Stimulated activated naive CD4-positive, alpha-beta T cell treated with Interleukin-2 at 50 U/mL for 16 hours (primary cell): ENCODE measurements at places on chromosomes 7 and 10.

DNA sequence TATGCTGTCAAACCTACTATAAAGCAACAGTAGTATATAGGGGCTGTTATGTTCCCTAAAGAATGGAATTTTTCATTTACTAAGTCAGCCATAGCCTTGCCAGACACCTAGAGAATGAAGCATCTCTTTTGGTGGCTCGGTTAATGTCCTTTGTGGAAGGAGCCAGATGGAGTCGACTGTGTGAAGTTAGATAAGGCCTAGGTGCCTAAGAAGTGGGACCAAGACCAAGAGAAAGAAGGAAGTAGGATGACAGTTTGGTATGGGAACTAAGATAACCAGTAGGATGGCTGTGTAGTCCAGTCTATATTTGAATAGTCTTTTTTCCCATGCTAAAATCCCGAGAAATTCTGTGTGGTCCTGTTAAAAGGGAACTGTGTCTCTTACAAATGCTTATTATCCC, 62.2 kb downstream of the REEP3 start:
- DNase-seq: no peak

DNA sequence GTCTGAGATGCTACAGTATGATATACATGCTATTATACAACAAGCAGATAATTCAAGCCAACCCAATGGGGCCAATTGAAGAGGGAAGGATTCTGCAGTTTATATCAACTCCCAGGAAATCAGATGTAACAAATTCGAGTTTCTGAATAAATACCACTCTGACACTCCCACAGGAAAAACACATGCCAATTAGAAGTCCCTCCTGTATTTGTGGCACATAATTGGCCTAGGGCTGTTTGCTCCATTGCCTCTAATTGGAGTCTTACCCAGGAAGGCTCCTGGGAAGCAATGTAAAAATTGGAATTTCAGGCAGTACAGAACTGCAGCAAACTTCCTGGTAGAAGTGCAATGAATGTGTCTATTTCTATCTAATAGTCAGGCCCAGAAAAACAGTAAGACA, 4.7 kb downstream of the PPA1 start:
- no peak for DNase-seq

GRCh38 chr10:55550236-55550635, 749.2 kb upstream of the PCDH15 start:
- DNase-seq: no peak

GRCh38 chr7:37205451-37205850, 243.2 kb downstream of the ELMO1 start:
- no peak for DNase-seq

DNA sequence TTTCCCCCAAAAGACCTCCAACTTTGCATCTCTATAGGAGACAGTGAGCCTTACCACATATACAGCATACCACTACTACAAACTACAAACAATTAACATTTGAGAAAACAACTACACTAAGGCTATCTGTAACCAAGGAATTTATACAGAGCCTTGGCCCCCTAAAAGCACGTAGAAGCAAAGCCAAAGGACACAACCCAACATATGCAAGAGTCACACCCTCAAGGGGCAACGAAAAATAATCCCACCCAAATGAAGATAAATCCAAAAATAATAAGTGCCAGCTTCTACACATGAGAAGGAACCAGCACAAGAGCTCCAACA, 149.5 kb downstream of the ZEB1 start:
- no peak for DNase-seq

GRCh38 chr10:72228318-72228751, 12.3 kb upstream of the ASCC1 start:
- no peak for DNase-seq

GRCh38 chr7:93890041-93890463, 501 bp downstream of the TFPI2 start:
- no peak for DNase-seq

- no peak for DNase-seq
Measured at GRCh38 chr7:22564511-22565045, 64.6 kb upstream of the STEAP1B start.

DNA sequence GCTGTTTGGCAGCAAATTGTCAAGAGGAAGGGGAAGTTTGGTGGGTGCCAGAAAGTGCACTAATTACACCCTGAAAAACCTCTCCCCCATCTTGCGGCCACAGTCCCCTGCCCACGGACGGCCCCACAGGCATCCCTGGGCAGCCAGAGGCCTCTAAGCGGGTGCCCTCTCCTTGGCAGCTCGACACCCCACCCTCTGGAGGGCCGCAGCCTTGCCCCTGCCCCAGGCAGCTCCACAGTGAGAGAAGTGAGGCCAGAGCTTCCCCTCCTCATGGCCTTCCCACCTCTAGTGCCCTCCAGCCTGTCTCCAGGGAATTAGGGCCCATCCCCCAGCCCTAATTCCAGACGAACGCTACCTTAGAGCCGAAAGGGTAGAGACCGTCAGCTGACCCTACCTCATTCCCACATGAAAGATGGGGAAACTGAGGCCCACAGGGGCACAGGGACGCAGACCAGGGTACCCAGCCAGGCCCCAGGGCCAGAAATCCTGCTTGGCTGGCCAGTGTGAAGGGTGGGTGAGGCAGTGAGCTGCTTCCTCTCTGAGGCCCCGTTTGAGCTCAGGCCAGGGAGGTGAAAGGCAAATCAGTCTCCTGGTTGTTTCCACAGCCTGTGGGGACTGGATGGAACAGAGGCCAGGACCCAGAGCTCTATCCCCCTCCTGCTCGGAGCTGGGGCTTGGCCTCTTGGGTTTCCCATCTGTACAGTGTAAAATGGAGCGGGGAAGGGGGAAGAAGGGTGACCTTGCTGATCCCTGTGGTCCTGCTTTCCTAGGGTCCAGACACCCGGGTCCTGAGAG, 10.0 kb downstream of the ZCCHC24 start:
- DNase-seq: no peak

DNA sequence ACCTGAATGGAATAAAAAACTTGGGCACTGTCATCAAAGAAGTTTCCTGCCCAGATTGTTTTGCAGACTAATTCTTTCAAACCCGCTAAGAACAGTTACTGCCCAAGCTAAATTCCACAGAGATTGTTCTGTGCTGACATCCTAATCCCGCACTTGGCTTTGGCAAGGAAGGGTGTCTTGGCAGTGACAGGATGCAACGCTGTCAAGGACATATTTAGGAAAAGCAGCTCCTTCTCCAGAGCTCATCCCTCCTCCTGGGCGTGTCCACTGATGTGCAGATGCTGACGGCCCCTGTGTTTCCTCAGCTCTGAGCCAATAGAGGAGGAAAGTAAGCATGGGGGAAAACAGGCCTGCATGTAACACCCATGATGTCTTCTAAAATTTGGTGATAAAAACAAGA, 74.2 kb downstream of the EEPD1 start:
- no peak for DNase-seq
